ENCODE measurements at places on chromosomes 13 and 19.

DNA sequence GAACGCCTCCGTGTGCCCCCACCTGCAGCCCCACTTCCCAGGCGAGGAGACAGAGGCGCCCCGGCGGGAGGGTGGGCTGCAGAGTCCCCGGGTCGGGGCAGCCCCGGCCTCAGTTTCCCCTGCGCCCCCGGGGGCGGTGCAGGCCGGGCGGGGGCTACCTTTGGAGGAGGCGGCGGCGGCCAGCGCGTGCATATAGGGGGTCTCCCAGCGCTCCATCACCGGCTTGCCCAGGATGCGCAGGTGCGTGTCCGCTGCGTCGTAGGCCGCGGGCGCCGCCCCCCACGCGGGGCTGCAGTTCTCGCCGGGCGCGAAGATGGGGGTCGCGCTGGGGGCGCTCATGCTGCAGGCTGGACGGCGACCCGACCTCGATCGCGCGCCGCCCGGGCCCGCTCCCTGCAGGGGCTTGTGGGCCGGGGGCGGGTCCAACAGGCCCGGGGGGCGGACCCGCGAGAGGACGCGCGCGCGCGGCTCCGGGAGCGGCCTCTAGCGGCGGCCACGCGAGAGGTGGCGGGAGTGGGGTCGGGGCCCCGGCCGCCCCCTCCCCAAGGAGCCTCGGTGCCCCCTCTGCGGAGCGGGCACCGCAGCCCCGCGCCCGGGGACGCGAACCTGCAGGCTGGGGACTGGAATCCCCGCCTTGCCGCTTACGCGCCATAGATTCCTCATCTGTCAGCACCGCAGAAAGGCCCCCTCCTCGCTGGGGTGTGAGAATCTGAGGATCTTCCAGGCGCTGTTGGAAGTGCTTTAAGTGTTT, at the start of gene GAMT:
Gene GAMT (minus strand): TSS at position 405 of the 751 bp plus-strand sequence. CDS start 66 bp downstream, at position 339.
- peak; percentile 42 for DNase-seq

GRCh38 chr13:94559222-94559795, 36.6 kb downstream of the TGDS start:
- DNase-seq, result no peak

- no peak for DNase-seq
Observed at GRCh38 chr13:29515372-29515771, 80.1 kb downstream of the SLC7A1 start.

- DNase-seq, result peak; percentile 73
Observed at GRCh38 chr19:28307487-28307886, 905.5 kb downstream of the UQCRFS1 start.

GRCh38 chr13:98883998-98884397, 93.9 kb downstream of the DOCK9 start:
- no peak for DNase-seq

DNA sequence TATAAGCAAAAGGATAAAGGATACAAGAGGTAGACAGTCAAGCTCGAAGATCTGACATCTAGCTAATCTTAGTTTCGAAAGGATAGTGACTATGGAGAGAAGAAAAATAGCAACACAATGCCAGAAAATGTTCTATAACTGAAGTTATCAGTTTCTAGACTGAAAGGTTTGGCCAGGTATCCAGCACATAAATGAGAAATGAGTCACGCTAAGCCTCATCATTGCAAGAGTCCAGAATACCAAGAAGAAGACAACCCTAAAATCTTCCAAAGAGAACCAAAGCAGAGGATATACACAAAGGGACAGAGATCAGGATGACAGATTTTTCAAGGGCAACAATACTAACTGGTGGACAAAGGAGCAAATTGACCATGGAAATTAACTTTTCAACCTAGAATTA, 237.0 kb downstream of the POSTN start:
- no peak for DNase-seq

- DNase-seq, result no peak
Observed at GRCh38 chr19:42465827-42466280, 23.1 kb upstream of the CXCL17 start.

- DNase-seq, result no peak
Observed at GRCh38 chr13:39835253-39835652, 179.8 kb downstream of the COG6 start.

GRCh38 chr13:99905224-99905623, 66.3 kb downstream of the ZIC5 start:
- no peak for DNase-seq

DNA sequence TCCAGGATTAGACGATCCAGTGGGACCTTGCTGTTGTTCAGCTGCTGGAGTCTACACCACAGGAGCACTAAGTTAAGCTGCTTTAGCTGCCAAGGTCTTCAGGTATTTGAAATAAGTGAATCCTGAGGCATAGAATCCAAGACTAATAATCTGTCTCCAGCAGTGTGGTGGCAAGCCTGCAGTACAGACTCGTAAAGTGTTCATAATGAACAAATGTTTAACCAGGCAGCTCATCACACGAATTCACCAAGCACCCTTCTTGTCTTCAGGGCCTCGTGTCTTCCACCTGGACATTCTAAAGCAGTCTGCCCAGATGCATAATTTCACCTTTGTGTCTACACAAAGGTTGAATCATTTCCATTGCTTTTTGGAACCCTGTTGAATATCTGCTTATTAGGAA, 5.3 kb downstream of the ATP11A start:
- DNase-seq, result no peak

DNA sequence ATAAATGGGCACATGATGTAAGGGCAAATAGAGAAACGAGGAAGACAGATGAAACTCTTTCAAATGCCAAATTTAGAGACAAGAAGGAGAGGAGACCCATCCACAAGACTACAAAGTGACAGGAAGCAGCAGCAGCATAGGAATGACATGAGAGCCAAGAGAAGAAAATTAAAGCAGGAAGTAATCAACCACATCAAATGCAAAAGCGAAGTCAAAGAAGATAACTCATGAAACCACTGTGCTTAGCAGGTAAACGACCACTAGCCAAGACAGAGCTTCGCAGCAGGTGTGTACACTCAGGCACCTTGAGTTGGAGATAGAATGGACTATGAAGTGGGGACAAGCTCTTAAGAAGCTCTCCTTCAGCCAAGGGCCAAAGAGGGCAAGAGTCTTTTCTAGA, 64.1 kb downstream of the KLF12 start:
- no peak for DNase-seq

- DNase-seq, result no peak
Observed at GRCh38 chr19:45496349-45496953, 396 bp downstream of the RTN2 start.

DNA sequence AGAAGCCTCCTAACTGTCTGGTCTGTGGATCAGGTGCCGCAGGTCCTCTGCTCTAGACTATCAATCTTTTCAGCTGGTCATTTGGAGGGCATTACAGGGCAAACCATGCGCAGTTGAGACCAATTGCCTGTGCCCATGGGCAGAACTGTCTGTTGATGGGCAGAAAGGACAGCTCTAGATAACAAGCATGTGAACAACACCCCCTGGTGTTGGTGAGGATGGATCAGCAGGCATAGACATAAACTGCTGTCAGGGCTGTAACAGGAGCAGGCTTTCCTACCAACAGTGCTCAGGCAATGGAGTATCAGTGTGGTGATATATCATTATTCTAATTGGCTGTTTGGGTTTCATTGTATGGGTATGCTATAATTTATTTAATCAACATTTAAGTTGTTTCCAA, 104.7 kb upstream of the KL start:
- peak; percentile 62 for DNase-seq

DNA sequence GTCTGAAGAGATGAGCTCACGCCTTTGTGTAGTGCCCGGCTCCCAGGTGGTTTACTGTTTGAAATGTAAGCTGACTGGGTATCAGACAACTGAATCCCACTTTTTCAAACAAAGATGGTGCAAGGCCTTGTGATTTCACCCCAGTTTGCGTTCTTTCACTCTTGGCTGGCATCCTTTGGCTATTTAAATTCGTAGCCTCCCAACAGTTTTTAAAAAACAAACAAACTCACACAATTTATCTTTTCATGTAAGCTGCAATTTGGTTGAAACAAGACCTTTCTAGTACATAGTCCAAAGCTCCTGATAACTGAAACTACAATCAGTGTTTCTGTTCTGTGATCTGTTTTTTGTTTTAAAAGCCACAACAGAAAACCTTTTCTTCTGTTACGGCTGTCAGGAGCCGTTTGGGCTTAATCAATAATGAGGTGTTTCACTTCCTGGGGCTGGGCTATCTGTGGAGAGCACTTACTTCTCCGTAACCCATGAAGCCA, 65.1 kb upstream of the NPAS1 start:
- DNase-seq, result no peak

DNA sequence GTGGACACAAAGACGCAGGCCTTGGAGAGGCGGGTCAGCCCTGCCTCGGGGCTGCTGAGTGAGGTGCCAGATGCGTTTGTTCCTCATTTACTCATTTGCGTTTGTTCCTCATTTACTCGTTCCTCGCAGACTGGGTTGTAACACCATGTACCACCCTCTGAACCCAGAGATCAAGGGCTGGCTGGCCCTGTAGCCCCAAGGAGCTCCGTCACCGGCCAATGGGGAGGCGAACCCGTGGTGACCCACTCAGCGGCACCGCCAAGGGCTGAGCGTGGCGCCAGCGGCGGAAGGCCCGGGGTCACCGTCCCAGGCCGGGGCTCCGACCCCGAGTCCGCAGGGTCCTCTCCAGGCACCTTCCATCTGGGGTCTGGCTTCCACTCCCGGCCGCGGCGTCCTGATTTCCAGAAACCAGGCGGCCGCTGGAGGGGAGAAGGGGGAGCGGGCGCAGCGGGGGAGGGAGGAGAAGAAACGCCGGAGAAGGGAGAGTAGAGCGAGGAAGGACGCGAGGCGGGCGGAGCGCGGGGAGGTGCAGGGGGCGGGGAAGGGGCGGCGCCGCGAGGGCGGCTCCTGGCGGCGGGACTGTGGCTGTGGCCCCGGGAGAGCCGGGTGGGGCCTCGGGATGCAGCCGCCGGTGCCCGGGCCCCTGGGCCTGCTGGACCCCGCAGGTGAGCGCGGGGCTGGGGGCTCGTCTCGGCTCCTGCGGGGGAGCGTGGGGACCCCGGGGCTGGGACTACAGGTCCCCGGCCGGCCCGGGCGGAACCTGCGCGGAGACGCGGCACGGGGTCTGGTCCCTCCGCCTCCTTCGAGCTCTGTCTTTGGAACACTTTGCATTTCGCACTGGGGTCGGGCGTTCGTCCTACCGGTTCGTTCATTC, at the start of gene TMEM255B:
Gene TMEM255B (plus strand): TSS at position 576 of the 874 bp plus-strand sequence. CDS start 44 bp downstream, at position 620.
- DNase-seq, result peak; percentile 64

DNA sequence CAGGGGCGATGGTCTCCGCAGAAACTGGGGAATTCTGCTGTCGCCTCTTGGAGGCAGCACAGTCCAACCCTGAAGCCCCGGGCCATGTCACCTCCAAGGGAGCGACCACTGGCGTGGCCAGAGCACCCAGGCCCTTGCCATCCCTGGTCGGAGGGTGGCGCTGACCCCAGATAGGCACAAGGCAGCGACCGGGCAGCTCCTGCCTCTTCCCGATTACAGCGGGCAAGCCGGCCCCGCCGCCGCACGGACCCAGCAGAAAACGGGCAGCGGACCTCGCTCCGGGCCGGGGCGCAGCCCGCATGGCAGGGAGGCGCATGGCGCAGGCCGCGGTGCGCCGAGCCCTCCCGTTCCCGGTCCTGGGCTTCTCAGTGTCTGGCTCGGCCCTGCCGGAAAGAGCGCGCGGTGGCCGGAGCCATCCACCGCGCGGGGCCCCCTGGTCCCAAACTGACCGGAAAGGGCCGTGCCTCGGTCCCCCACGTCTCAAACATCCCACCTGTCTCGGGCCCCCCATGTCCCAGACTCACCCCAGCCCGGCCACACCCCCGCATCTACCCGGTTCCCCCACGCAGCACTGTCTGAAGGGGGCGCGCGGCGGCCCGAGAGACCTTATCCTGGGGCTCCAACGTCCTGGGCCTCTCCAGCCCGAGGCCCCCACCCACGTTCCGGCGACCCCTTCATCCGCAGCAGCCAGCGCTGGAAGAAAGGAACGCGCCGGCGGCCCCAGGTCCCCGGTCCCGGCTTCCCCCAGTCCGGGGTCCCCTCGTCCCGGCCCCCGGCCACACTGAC, 727 bp downstream of the CERS1 start:
- DNase-seq, result peak; percentile 38

DNA sequence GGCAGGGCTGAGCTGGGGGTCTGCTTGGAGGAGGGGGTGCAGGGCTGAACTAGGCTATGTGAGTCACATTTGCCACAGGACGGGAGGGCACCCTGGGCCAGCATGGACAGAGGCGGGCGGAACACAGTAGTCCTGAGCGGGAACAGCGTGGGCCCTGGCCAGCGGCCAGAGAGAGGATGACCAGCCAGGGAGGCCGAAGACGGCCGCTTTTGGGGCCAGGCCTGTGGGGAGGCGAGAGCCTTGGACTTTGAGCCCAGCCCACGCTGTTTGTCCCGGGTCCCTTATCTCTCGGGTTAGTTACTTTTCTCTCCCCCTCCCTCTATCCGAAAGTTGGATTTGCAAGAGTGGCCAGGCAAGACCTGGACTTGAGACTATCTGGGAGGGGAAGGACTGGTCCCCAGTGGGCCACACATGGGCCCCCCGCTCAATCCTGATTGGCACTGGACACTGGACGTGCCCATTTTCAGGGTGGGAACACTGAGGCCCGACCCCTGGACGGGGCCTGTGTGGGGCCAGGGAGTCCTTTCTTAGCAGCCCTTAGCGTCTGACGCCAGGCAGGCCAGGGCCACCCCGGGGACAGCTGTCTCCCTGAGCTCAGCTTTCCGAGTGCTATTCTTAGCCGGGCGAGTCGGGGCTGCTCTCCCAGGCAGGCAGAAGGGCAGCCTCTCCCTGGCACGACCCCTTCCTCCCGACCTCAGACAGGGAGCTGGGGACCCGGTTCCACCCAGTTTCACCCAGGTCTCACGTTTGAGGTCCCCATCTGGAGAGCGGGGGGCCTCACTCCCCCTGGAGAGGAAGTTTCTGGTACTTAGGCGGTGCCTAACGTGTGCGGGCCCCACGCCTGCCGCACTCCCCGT, 833 bp downstream of the GAMT start:
- no peak for DNase-seq

DNA sequence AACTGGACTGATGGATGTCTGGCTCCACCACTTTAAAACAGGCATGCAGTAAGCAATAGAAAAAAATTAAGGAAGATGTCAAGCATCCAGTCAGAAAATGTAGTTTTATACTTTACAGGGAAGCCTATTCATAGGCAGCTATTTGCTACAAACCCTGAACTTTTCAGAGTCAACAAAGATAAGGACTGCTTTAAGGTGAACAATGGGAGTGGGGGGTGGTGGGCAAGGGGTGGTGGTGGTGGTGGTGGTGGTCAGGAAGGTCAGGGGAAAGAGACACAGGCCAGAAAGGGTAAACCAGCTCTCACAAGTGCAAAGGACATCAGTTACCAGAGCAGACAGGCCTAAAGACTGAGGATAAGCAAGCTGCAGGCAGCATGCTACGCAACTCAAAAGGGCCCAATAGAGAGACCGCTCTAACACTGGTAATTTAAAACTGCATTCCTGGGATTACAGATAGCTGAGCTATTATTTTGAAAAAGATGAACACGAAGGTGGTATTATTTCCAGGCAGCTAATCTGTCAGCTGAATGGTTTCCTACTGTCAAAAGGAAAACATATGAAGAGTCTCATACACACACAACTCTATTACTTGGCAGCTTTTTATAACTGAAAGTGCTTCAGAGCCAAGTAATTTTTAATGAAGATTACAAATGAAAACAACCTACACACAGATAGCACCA, 14.8 kb downstream of the BRD4 start:
- no peak for DNase-seq

DNA sequence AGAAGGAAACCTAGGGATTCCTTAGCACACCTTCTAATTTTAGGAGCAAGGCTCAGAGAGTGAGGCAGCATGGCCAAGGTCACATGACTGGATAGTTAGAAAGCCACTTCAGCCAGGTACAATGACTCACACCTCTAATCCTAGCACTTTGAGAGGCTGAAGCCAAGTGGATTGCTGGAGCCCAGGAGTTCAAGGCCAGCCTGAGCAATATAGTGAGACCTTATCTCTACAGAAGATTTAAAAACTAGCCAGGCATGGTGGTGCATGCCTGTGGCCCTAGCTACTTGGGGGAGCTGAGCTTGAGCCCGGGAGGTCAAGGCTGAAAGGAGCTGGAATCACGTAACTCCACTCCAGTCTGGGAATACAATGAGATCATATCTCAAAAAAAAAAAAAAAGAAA, 69.2 kb downstream of the TEX26 start:
- DNase-seq, result no peak

Data from fibroblast of gingiva (primary cell).